ENCODE measurements at places on chromosomes 1 and 21.

- DNase-seq = no peak
These were observed 89.0 kb upstream of the BCAR3 start for GRCh38 chr1:93770640-93771039.

- DNase-seq = no peak
These were observed 56.8 kb downstream of the ZBTB17 start for GRCh38 chr1:15918962-15919715.

DNA sequence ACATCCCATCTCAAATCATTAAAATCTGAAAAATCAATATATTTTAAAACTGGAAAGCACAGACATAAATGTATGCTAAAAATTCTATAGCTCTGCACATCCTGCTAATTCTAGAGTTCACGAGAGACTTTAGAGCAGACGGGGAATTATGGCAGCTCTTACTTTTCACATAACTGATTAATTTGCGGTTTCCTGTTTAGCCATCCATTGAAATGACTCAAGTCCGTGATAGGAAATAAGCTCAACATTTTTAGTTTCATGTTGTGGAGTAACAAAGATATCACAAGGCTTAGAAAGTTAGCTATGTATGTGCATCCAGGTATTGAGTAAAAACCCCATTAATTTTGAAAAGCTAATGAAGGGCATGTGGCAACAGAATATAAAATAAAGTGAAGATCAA lies 123.2 kb downstream of the SMYD2 start:
- no peak for DNase-seq

DNA sequence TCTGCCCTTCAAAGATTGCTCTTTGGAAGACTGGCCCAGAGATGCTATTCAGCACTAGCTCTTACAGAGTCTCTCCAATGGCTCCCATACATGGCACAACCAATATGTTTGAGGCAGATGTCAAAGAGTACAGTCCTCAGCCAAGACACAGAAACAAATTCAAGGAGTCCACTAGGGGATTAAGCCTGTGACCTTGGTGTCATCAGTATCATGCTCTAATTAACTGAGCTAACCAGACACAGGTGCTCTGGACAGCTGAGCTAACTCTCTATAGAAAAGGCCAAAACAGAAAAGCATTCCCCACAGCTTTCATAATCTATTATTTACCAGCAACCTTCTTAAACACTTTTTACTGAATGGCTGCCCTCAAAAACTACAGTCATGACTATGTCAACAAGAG lies 666.0 kb upstream of the PLXNA2 start:
- DNase-seq = no peak

GRCh38 chr1:8903410-8903809 lies 24.9 kb upstream of the ENO1 start:
- no peak for DNase-seq

- DNase-seq = no peak
These were observed 5.4 kb downstream of the DMAP1 start for GRCh38 chr1:44218503-44219300.

- peak; percentile 89 for DNase-seq
These were observed at the start of gene CHRNB2 for GRCh38 chr1:154567386-154568156. Gene CHRNB2 (plus strand): TSS chr1:154567778. CDS start chr1:154568045, 267 bp downstream.

DNA sequence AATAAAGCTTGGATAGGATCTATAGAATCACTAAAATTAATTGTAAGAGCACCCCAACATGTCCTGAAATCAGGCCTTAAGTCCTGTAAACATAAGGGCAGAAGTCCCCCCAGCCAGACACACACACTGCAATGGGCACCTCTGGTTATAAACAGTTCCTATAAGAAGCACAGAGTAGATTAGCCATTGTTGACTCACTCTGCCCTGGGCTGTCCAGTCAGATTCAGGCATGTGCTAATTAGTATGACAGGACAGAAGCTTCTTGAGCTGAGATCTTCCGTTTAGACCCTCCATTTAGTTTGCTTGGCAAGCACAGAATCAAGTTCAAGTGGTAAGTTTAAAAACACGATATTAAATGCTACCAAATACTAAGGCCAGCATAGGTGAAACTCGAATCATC lies 11.8 kb upstream of the DENND1B start:
- no peak for DNase-seq

- DNase-seq = no peak
These were observed 104.2 kb downstream of the DUSP10 start for GRCh38 chr1:221637641-221638041.

DNA sequence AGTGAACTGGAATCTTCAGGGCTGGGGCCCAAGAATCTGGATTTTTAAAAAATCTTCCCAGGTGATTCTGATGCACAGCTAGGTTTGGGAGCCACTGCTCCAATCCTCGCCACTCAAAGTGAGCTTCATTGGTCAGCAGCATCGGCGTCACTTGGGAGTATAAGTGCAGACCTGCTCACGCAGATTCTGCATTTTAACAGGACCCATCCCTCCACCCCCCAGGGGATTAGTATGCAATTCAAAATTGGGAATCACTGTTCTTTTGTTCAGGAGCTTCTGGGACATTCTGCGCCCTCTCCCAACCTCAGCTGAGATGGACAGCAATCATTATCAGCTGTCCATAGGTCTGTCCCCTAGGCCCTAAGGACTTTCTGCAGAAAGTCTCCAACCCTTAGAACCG lies 53.5 kb downstream of the LGR6 start:
- DNase-seq = no peak

DNA sequence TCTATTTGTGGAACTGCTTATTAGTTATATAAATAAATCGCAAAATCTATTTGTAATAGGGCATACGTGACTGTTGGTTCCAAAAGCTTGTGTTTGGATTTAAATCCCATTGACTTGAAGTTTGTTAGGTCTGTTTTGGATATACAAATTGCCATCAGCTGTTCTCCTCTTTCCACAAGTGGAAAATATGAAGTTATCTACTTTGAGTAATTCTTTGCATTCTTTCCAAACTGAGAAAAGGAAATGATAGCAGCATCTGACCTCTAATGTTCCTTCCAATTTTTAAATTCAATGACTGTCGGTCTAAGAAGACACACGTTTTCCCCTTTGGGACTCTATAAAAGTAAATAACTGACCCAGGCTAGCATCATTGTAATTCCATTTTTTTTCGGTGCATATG lies 165.7 kb upstream of the SGIP1 start:
- DNase-seq = no peak

DNA sequence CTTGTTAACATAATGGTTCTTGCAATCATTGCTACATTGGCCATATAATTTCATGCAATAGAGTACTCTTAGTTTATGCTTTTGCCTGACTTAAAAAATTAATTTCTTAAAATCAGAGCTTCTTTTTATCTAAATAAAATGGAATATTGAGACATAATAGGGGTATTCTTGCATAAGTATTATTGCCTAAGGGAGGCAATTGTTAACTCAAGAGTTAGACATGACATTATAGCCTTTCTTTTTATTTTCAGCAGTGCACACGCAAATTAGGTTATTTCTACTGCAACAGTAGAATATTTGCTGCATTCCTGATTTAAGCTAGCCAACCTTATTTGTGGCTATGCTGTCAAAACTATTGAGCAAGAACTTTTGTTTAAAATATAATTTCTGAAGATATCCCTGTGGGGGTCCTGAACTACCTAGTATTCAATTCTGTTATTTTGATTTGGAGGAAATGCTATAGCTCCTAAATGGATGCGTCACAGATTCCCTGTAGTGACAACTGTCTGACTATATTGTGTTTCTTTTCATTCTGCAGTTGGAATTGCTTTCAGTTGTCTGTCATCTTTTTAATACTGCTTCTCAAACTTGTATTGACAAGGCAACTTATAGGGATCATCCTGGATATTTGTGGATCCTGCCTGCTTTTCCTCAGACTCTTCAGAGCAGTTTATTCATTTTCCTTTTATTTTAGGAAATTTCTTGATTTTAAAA lies 211.0 kb downstream of the PATJ start:
- no peak for DNase-seq

DNA sequence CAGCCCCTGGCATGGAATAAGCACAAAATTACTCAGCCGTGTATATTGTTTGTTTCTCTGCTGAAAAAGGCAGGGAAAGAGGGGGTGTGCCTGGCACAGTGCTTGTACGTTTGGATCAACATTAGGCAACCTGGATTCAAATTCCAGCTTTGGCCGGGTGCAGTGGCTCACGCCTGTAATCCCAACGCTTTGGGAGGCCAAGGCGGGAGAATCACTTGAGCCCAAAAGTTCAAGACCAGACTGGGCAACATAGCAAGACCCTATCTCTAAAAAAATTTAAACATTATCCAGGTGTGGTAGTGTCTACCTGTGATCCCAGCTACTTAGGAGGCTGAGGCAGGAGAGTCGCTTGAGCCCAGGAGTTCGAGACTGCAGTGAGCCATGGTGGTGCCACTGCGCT lies 152.9 kb upstream of the TMEM51 start:
- no peak for DNase-seq

DNA sequence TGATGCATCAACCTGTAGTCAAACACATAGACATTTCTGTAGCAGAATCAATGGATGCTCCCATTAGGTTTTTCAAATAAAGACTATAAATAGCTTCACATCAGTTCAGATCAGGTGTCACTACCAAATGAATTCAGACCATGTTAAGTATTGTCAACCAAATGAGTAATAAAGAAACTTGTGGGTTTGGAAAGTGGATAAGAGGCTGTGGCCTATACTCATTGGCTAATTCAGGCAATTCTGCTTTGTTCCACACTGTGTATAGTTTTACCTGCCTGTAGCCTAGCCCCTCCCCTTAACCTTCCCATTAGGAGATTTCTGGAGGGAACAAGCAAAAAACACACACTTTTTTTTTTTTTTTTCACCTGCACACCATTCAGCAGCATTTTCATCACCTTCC lies 321.2 kb downstream of the HLX start:
- DNase-seq = no peak

DNA sequence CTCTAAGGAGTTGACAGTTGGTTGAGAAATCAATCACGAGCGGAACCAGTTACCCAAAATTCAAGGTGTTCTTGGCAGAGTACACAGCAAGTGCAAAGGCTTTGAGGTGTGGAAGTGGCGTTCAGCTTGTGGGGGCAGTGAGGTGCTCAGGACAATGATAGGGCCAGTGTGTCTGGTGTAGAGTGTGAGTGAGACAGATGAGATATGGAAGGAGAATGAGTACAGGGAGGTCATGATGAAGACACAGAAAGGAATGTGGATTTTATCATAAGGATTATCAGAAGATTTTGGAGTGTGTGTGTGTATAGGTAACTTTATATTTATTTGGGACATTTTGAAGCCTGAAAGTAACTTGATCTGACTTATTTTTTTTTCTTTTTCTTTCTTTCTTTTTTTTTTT lies 40.9 kb downstream of the IFI44 start:
- DNase-seq = no peak

DNA sequence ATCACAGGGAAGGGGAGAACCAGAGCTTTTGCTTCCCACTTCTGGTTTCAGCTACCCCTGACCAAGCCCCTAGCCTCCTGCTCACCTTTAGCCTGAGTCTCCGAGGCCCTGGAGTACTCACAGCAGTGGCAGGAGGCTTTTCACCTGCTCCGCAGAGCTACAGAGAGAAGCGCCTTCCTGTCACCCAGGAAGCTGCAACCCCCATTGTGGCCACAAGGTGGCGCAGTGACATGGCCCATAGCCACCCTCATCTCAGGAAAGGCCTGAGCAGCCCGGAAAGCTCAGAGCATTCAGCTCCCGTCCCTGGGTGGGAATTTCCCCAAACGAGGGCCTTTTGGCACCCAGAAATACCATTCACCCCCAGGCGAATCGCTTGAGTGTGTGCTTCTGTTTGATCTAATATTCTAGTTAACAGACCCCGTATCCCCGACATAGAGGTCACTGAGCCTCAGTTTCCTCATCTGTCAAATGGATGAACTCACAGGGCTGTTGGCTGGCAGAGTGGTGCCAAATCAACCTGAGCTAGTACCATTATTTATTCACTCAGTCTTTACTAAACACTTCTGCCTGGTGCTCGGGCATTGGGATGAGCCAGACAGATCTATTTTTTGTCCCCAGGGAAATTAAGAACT lies 25.3 kb downstream of the A3GALT2 start:
- DNase-seq = peak; percentile 86

- DNase-seq = no peak
These were observed 1626.7 kb upstream of the B3GALT2 start for GRCh38 chr1:194813096-194813495.

DNA sequence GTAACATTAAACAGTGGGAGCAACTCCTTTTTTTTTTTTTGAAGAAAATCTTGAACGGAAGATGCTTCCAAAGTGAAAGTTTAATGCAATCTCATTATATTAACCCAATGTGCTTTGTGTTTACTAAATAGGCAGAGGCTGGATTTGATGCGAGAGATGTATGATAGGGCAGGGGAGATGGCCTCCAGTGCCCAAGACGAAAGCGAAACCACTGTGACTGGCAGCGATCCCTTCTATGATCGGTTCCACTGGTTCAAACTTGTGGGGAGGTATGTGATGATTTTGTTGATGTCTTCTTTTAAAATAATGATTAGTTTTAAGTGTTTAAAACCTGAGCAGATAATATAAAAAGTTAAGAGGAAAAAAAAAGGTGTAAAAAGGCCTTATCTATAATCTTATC lies 74.2 kb upstream of the PGD start:
- no peak for DNase-seq

DNA sequence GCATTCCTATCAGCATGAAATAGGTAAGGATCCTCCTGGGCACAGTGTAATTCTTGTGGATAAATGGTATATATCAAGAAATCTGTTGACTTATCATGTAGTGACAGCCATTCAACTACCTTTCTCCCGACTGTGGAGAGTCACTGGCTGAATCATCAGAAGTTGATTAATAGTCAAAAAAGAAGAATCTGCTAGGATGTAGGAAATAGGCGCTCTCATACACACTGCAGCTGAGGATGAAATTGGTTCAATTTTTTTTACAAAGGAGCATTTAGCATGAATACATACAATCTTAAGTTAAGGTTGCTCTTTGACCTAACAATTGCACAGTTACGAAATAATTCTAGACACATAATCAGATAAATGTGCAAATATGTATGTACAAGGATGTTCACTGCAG lies 486.8 kb downstream of the ADGRL2 start:
- no peak for DNase-seq

DNA sequence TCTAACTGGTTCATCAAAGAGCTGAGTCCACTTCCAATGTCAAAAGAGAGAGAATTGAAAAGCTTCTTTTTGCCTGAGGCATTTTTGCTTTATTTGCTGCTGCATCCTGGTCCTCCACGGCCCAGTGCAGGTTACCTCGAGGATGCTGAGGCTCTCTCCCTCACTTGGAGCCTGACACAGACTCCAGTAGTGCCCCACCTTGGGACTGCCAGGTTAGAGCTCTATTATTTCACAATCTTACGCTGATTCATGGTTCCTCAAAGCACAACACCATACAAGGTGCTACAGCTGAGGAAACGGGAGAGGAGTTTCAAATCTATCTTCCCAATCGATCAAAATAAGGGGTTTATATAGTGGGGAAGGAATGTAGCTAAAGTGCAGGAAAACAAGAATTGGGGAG lies 13.6 kb upstream of the PLPPR4 start:
- no peak for DNase-seq
